ENCODE measurements at places on chromosomes 16 and 17.

DNA sequence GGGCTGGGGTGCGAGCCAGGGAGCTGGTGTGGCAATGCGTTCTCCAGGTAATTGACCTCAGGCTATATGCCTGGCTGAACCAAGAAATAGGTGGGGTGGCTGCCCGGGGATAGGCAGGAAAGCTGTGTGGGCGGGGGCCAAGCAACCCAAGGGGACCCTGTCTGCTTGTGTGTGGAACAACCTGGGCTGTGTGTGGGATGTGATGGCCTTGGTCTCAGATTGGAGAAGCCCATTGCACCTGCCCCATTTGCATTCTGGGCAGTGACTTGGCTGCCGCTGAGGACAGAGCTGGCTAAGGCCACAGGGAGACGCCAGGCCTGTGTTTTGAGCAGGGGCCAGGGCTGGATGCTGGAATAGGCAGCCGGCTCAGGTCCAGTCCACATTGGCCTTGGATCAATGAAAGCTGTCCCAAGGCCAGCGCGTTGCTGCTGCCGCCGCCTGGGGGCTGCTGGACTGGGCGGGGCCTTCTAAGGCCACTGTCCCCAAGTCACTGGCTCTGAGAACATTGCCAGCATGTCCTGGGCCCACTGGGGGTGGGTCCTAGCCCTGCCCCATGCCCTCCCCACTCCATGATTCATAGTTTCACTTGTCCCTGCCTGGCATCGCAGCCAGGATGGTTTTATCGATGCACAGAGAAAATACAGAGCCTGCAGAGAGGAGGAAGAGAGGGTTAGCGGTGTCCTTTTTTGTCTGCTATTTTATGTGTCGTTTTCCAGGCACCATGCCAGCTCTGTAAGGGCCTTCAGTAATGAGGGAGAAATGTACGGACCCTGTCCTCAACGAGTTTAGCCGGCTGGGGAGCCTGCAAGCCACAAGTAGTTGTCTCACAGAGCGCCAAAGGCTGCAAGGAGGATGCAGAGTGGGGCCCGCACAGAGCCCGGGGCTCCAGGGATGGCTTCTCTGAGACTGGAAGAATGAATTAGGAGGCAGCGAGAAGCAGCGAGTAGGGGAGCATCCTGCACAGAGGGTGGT is 43.9 kb downstream of the NKD1 start:
- DNase-seq: peak; percentile 90

DNA sequence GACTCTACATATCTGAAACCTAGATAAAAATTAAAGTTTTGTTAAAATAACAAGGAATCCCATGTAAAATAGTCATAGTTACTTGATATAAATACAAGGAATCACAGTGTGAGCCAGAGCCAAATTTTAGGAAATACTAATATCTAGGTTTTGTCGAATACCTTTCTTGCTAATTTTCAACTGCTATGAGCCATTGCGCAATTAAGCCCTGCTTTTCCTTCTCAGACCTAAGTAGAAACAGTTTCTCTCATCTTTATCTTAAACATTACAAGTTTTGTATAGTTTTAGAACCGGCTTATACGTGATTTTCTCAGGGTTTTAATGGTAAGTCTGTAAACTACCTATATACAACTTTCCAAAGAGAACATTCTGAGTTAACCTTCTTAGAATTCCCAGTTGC is 157.4 kb upstream of the NOG start:
- DNase-seq: no peak

- no peak for DNase-seq
Observed at GRCh38 chr16:66003201-66003600, 363.3 kb upstream of the CDH5 start.

DNA sequence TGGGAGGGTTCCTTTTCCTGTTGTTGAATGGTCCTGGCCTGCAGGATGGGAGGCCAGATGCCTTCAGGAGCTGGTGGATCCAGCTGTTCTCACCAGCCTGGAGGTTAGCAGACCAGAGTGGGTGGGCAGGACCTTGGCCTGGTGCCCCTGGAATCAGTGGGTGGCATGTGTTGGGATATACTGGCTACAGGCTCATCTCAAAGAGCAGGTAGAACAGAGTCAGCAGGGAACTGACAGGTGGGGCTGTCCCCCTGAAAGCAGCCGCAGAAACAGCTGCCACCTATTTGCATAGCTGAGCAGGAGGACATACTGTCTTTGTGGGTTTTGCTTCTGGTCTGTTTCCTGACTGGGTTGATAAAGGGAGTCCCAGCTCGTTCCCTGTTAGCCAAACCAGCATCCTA is 144.1 kb downstream of the RAB11FIP4 start:
- DNase-seq: no peak

- DNase-seq: no peak
Observed at GRCh38 chr16:83354015-83354414, 453.8 kb upstream of the HSBP1 start.

DNA sequence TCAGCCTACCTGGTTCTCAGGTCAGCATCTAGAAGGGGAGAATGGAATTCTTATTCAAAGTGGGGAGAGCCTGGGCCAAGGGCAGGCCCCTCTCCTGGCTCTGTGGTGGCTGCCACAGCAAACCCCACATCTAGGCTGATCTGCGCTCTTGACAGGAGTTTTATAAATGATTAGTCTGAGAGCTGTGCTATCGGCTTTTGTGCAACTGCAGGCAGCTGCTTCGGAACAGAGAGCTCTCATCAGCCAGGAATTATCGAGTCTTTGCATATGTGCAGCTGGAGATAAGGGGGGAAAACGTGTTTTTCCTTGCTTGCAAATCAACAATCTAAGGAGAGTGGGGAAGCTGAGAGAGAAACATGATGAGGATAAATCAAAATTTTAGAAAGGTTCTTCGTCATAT is 91.7 kb downstream of the HS3ST3A1 start:
- DNase-seq: no peak

All from putamen (tissue), 1 donor.